ENCODE measurements at places on chromosomes 5 and 9. TPM values are rescaled to one million over a fixed set of nuclear protein-coding genes. Genes with fewer than 3 reads are reported as not detected.

GRCh38 chr9:97567182-97567893 is 65.8 kb downstream of the TSTD2 start:
- DNase-seq = no peak

- DNase-seq = no peak
Observed at GRCh38 chr5:108637134-108637533, 110.6 kb upstream of the FER start.

DNA sequence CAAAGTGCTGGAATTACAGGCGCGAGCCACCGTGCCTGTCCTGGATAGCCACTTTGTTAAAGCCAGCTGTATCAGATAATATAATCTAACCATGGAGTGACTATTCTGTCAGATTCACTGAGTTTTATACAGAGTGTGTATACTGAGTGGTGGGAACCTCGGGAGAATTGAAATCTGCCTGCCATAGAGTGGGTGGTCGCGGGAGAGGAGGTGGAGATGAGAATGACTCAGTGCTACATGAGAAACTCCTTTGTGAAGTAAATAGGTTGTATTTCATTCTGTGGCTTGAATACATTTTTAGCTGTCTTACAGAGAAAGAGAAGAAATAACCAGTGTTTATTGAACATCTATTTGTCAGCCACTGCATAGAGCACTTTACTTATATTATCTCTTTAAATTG is 26.4 kb downstream of the ATP6V0E1 start:
- no peak for DNase-seq

Gene MTREX
- total RNA-seq = 82.5 TPM

DNA sequence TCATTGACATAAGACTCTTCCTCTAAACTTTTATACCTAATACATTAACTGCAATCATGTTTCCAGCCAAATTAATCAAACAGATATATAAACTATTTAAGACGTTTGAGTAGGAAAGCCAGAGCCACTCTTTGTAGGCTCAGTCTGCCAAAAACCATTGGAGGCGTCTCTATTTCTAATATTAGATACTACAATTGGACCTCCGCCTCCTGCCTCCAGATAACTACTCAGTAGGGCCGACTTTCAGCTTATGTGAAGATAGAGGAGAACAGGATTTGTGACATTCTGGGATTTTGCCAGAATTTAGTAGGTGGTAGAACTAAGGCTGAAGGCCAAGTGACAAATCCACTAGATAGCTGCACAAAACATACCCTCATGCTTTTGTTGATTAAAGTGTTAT is 463.0 kb downstream of the CETN3 start:
- DNase-seq = no peak

GRCh38 chr5:112923148-112923917 is 1.3 kb upstream of the REEP5 start:
- no peak for DNase-seq

- no peak for DNase-seq
Observed at GRCh38 chr9:92208693-92209524, 84.6 kb downstream of the IARS1 start.

All from omental fat pad (tissue), 4 donors.